ENCODE measurements at places on chromosomes 6 and 20. TPM values are rescaled to one million over a fixed set of nuclear protein-coding genes. Genes with fewer than 3 reads are reported as not detected.
A peak's percentile ranks its signal among the peaks of the same experiment; 100 is the strongest.

- no peak for DNase-seq
- H3K4me1 ChIP-seq, result no peaks in the 10 kb centered on the region
- H3K27me3 ChIP-seq, result no peaks in the 10 kb centered on the region
Measured at GRCh38 chr20:30412972-30413371, 844.5 kb upstream of the DEFB115 start.

GRCh38 chr20:5557123-5557522 lies 193.1 kb upstream of the SHLD1 start:
- H3K27me3 ChIP-seq, result no peaks in the 10 kb centered on the region
- no peak overlapping the region for H3K4me3 ChIP-seq
- peaks cover 34% of the 10 kb centered on the region for H3K36me3 ChIP-seq

GRCh38 chr6:34062815-34063214 lies 83.1 kb downstream of the GRM4 start:
- H3K36me3 ChIP-seq, result no peaks in the 10 kb centered on the region
- no peak overlapping the region for H3K27ac ChIP-seq
- peaks cover 6% of the 10 kb centered on the region for H3K27me3 ChIP-seq
- DNase-seq, result no peak
- H3K4me3 ChIP-seq, result no peak overlapping the region

GRCh38 chr6:105794239-105794638 lies 291.9 kb upstream of the PRDM1 start:
- peak overlapping the region; percentile 87 for H3K27ac ChIP-seq
- DNase-seq, result no peak
- H3K4me1 ChIP-seq, result peaks cover 96% of the 10 kb centered on the region
- H3K27me3 ChIP-seq, result no peaks in the 10 kb centered on the region

ACSS1 gene
- total RNA-seq, result 12.7 TPM

GINS1 gene
- total RNA-seq, result 40.1 TPM

IL20RA gene
- total RNA-seq, result not detected

OXT gene
- total RNA-seq, result not detected

- H3K4me3 ChIP-seq, result no peak overlapping the region
- no peak for DNase-seq
- H3K27ac ChIP-seq, result no peak overlapping the region
- H3K36me3 ChIP-seq, result peaks cover 15% of the 10 kb centered on the region
Measured at GRCh38 chr6:85482206-85482904, 32.5 kb downstream of the NT5E start.

DNA sequence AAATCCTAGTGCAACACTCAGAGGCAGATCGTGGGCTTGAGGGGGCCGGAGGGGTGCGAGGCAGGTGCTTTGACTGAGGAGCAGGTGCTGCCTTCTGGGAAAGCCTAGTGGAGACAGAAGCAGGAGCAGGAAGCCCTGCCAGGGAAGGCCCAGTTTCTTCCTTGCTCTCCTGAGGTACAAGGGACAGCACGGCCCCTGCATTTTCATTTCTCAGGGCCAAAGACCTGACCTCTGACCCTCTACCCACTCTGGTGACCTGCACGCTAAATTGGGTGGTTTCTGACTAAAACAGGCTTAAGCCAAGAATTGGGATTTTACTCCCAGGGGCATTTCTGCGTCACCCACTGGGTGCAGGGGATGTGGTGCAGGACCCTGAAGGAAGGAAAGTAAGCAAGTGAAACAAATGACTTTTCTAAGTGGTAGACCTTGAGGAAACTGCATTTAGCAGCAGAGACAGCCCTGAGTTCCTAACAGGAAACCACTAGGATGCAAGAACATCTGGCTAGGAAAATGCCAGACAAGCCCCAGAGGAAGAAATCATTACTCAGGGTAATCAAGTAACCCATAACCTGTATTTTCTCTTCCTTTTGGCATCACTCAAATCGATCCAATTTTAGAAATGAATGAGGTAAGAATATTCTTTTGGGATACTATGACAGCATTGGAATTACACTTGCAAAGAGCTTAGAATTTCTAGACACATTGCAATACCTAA lies 141.7 kb downstream of the CD164 start:
- peaks cover 2% of the 10 kb centered on the region for H3K36me3 ChIP-seq
- H3K27me3 ChIP-seq, result no peaks in the 10 kb centered on the region
- H3K4me1 ChIP-seq, result peaks cover 38% of the 10 kb centered on the region
- no peak for DNase-seq

DNA sequence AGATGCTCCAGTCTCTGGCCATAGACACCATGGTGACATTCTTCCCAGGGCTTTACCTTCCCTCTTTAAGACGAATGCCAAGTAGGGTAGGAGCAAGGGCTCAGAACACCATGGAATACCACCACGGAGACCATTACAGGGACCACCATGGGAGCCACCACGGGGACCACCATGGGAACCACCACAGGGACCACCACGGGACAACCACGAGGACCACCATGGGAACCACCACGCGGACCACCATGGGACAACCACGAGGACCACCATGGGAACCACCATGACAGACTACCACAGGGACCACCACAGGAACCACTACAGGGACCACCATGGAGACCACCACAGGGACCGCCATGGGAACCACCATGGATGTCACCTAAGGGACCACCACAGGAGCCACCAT lies 66.9 kb upstream of the MPC1 start:
- no peak for DNase-seq
- no peaks in the 10 kb centered on the region for H3K27me3 ChIP-seq
- H3K27ac ChIP-seq, result no peak overlapping the region
- H3K4me1 ChIP-seq, result no peaks in the 10 kb centered on the region

CALHM4 gene
- not detected for total RNA-seq

- H3K4me1 ChIP-seq, result peaks cover 6% of the 10 kb centered on the region
- H3K4me3 ChIP-seq, result no peak overlapping the region
- H3K36me3 ChIP-seq, result peaks cover 21% of the 10 kb centered on the region
- DNase-seq, result peak; percentile 63
- no peak overlapping the region for H3K27ac ChIP-seq
Measured at GRCh38 chr20:3218307-3218988, 9.2 kb downstream of the ITPA start.

NELFCD gene
- total RNA-seq, result 121 TPM

DNA sequence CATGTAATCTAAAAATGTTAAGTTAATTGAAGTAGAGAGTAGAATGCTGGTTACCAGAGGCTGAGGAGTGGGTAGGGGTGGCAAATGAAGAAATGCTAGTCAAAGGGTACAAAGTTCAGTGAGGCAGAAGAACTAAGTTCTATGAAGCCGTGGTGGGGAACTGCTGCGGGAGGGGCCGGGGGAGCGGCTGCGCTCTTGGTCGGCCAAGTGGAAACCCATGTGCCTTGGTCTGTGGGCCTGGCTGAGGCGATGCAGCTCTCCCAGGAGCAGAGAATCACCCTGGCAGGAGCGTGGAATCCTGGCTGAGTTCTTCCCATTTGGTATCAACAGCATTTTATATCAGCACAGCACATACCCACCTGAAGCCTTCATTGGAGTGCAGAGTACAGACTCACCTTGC lies 22.3 kb downstream of the TTLL2 start:
- no peak overlapping the region for H3K4me3 ChIP-seq
- H3K27me3 ChIP-seq, result peaks cover 40% of the 10 kb centered on the region
- H3K27ac ChIP-seq, result no peak overlapping the region
- H3K4me1 ChIP-seq, result peaks cover 22% of the 10 kb centered on the region
- no peaks in the 10 kb centered on the region for H3K36me3 ChIP-seq
- no peak for DNase-seq

DNA sequence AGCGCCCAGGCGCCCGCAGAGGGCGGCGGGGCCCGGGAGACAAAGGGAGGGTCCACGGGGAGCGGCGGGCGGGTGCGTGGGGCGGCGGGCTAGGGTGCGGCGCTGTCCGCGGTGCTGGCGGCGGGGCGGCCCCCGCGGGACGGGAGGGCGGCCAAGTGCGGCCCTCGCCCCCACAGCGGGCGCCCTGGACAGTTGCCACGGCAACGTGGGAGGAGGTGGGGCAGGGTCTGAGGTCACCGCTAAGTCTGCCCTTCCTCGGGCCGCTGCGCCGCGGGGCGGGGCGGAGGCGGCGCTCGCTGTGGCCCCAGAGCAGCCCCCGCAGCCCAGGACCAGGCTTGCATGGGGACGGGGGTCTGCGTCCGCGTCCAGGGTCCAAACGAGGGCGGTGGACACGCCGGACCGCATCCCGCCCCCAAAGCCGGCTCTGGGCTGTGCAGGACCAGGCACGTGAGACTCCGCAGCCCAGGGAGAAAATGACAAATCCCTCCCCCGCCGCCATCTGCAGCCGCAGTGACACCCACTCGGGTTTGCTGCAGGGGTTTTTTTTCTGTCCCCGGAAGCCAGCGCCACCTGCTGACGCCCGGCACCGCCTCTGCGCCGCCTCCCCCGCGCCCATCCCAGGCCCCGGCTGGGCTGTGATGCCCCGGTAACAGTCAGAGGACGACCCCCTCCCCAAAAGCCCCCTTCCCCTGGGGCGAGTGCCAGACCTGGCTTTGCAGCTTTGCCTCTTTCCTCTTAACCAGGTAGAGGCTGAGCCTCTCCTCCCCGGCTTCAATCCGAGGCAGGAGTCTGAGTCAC lies 36.8 kb downstream of the YTHDF1 start:
- peaks cover 22% of the 10 kb centered on the region for H3K27me3 ChIP-seq
- H3K36me3 ChIP-seq, result no peaks in the 10 kb centered on the region
- DNase-seq, result peak; percentile 33
- H3K4me3 ChIP-seq, result no peak overlapping the region
- H3K4me1 ChIP-seq, result no peaks in the 10 kb centered on the region

- H3K36me3 ChIP-seq, result no peaks in the 10 kb centered on the region
- H3K27me3 ChIP-seq, result peaks cover 3% of the 10 kb centered on the region
- DNase-seq, result no peak
- H3K27ac ChIP-seq, result no peak overlapping the region
Measured at GRCh38 chr6:3534599-3534998, 77.7 kb upstream of the SLC22A23 start.

SEMG1 gene
- not detected for total RNA-seq

C20orf173 gene
- not detected for total RNA-seq

SLC22A3 gene
- total RNA-seq, result not detected

GRCh38 chr6:33163540-33163939 lies 28.7 kb downstream of the COL11A2 start:
- no peak overlapping the region for H3K27ac ChIP-seq
- no peak overlapping the region for H3K4me3 ChIP-seq
- peaks cover 10% of the 10 kb centered on the region for H3K4me1 ChIP-seq
- H3K36me3 ChIP-seq, result no peaks in the 10 kb centered on the region
- H3K27me3 ChIP-seq, result peaks cover 1% of the 10 kb centered on the region
- no peak for DNase-seq

DNA sequence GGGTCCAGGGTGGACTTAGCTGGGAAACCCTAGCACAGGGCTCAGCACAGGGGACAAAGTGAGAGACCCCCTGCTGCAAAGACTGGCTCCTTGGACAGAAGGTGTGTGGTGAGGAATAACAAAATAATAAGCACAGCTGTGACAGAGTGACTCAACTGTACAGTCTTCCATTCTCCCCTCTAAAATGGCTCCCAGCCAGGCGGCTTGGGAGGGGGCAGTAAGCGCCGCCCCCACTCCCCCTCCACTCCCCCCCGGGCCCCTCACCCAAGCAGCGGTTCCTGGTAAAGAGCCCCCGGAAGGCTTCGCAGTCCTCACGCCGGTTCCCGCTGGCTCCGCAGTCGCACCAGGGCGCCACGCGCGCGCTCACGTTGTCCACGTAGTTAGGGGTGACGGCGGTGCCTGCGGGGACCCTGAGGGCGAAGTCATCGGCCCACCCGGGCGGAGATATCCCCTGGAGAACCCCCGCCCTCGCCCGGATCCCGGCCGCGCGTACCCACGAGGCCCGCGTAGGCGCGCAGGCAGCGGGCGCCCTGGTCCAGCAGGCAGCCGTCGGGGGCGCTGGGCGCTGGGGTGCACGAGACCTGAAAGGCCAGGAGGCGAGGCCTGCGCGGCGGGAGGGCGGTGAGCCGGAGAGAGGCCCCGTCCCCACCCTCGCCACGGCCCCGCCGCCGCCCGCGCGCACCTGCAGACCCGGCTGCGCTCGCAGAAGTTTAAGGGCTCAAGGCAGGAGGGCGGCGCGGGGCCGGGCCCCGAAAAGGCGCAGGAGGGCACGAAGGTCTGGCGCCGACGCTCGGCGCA lies 2.7 kb downstream of the GFRA4 start:
- H3K27me3 ChIP-seq, result peaks cover 50% of the 10 kb centered on the region
- H3K36me3 ChIP-seq, result no peaks in the 10 kb centered on the region
- no peak for DNase-seq
- no peak overlapping the region for H3K4me3 ChIP-seq
- peaks cover 19% of the 10 kb centered on the region for H3K4me1 ChIP-seq

- no peak overlapping the region for H3K27ac ChIP-seq
- no peaks in the 10 kb centered on the region for H3K27me3 ChIP-seq
- peaks cover 5% of the 10 kb centered on the region for H3K36me3 ChIP-seq
- DNase-seq, result no peak
Measured at GRCh38 chr20:63700199-63701050, 4.0 kb downstream of the TNFRSF6B start.

- no peaks in the 10 kb centered on the region for H3K4me1 ChIP-seq
- DNase-seq, result no peak
- H3K36me3 ChIP-seq, result no peaks in the 10 kb centered on the region
- H3K27ac ChIP-seq, result no peak overlapping the region
- no peak overlapping the region for H3K4me3 ChIP-seq
Measured at GRCh38 chr6:108497883-108498282, 62.8 kb upstream of the FOXO3 start.

DNA sequence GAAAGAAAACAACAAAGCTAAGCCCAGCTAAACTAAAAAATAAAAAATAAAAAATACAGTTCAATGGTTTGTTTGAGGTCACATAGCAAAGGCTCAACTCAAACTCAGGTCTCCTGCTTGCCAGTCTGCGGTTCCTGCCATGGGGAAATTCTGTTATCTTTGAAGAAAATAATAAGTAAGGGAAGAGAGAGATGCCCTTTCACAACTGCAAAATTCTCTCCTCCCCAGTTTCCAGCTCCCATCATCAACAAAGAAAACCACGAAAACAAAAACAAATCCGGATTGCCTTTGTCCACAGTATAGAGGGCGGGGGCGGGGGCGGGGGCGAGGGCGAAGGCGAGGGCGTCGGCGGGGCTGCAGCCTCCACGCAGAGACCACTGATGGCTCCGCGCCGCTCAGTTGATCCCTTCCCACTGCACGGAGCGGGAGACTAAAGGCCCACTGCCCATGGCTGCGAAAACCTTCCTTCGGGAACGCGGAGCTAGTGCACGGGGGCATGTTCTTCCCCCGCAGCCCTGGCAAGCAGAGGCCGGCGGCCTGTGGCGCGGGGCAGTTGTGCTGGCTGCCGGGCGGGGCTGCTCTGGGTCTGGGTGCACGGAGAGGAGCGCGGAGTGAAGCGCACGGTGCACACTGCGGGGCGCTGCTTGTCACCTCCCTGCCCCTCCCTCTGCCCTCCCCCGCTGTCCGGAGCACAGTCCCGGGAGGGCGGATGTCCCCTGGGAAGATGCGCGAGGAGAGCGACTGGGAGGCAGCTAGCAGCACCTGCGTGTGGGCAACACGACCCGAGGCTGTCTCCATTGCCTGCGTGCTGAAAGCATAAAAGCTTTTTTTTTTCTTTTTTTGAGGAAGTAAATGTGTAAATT lies 54.1 kb upstream of the TPD52L1 start:
- peaks cover 5% of the 10 kb centered on the region for H3K4me1 ChIP-seq
- peaks cover 22% of the 10 kb centered on the region for H3K27me3 ChIP-seq
- DNase-seq, result no peak
- H3K27ac ChIP-seq, result no peak overlapping the region
- peaks cover 1% of the 10 kb centered on the region for H3K36me3 ChIP-seq
